ENCODE measurements at places on chromosomes 13 and 19. TPM values are rescaled to one million over a fixed set of nuclear protein-coding genes. Genes with fewer than 3 reads are reported as not detected.

Gene BICRA
- total RNA-seq, result 28.9 TPM

- H3K4me3 ChIP-seq, result no peak overlapping the region
- peaks cover 6% of the 10 kb centered on the region for H3K4me1 ChIP-seq
- H3K27me3 ChIP-seq, result no peaks in the 10 kb centered on the region
- no peak overlapping the region for H3K27ac ChIP-seq
- peaks cover 33% of the 10 kb centered on the region for H3K36me3 ChIP-seq
- DNase-seq, result no peak
Observed at GRCh38 chr19:47356900-47357299, 7.8 kb downstream of the DHX34 start.

Gene MRPS12
- 38.5 TPM for total RNA-seq

Gene KBTBD7
- total RNA-seq, result 14.7 TPM

Gene ZNF415
- total RNA-seq, result 13.6 TPM

- H3K4me3 ChIP-seq, result peak overlapping the region; percentile 98
- peaks cover 34% of the 10 kb centered on the region for H3K4me1 ChIP-seq
- DNase-seq, result no peak
- peak overlapping the region; percentile 67 for H3K27ac ChIP-seq
Observed at GRCh38 chr19:10404888-10405820, 1.8 kb upstream of the CDC37 start.

DNA sequence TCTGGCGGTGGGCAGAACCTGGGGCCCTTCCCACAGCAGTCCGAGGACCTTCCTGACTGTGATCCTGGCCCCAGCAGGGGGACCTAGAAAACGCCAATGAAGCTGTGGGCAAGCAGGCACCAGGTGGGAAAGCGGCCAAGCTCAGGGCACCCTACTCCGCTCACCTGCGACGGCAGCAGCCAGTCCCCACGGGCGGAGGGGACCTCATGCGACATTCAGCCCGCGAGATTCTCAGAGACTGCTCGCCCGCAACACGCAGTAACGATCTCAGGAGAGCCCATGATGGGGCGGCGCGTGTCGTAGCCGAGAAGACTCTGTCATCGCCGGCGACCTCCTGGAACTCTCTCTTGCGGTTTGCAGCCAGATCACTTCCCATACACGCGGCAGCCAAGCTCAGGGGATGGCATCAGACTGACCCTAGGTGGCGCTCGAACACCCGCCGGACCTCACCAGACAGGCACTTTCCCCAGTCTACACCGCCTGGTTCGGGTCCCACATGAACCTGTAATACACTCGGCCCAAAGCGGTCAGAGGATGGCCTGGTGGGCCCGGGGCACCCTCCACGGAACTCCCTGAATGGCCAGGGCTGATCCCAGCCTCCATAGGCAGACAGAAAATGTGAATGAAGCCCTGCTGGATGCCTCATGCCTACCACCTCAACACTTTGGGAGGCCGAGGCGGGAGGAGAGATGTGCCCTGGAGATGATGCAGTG, 26.5 kb downstream of the MAN2B1 start:
- H3K36me3 ChIP-seq, result peaks cover 8% of the 10 kb centered on the region
- peaks cover 6% of the 10 kb centered on the region for H3K4me1 ChIP-seq
- peak; percentile 83 for DNase-seq
- peaks cover 4% of the 10 kb centered on the region for H3K27me3 ChIP-seq
- H3K27ac ChIP-seq, result no peak overlapping the region

DNA sequence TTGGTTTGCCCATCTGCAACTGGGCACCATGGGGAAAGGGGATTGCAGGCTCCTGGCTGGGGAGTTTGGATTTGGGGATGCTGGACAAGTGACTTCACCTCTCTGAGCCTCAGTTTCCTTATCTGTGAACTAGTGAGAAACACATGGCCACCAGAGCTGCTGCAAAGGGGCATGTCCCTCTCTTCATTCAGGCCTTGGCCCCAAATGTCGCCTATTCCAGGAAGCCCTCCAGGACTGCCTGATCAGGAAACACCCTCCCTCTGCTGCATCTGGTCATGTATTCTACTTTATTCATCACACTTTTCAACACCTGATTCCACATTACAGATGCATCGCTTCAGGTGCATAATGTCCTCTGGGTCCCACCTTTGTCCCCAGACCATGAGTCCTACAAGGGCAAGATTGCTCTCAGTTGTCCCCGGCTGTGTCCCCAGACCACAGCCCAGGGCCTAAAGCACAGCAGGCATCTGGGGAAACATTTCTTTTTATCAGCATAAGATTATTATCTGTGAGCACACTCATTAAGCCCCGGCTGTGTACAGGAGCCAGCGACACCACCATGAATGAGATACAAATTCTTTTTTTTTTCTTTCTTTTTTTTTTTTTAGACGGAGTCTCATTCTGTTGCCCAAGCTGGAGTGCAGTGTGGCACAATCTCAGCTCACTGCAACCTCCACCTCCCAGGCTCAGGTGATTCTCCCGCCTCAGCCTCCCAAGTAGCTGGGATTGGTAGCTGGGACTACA, 37.5 kb downstream of the ARRDC2 start:
- H3K27me3 ChIP-seq, result peaks cover 25% of the 10 kb centered on the region
- no peak overlapping the region for H3K27ac ChIP-seq
- H3K4me1 ChIP-seq, result no peaks in the 10 kb centered on the region
- H3K4me3 ChIP-seq, result no peak overlapping the region
- no peaks in the 10 kb centered on the region for H3K36me3 ChIP-seq

DNA sequence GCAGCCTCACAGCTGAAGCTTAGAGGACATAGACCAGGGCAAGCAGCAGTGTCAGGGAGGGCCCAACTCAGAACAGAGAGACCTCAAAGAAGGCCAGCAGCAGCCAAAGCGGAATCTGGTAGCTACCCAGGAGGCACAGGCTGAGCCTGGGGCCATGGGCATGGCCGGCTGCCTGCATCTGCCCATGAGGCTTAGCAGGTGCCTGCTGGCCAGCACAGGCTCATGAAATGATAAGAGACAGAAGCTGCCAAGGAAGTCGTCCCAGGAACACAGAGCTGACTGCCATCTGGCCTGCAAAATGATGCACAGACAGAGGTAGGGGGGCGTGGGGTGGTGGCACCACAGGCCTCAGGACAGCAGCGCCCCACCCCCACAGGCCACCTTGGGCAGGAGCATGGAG, 29.2 kb downstream of the TUBA3C start:
- no peak overlapping the region for H3K27ac ChIP-seq
- no peak overlapping the region for H3K4me3 ChIP-seq
- no peaks in the 10 kb centered on the region for H3K27me3 ChIP-seq
- no peak for DNase-seq
- H3K4me1 ChIP-seq, result no peaks in the 10 kb centered on the region

DNA sequence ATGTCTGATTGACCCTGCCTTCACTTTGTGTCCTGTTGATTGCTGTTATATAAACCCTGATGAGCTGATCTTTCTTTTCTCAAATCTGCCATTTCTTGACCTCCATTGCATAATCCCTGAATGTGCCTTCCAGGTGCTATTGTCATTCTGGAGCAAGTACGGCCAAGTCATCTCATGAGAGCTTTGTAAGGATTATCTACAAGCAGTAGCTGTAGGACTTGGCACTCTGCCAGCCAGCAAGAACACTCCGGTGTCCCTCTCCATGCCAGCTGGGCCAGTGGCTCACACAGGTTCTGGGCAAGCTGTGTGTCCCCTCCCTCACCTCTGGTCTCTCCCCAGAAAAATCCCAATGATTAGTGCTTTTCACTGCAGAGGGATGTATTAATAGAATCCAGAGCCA, 348.1 kb downstream of the FOXO1 start:
- no peak overlapping the region for H3K4me3 ChIP-seq
- H3K27ac ChIP-seq, result no peak overlapping the region
- peaks cover 3% of the 10 kb centered on the region for H3K36me3 ChIP-seq
- no peaks in the 10 kb centered on the region for H3K27me3 ChIP-seq
- H3K4me1 ChIP-seq, result peaks cover 9% of the 10 kb centered on the region

GRCh38 chr13:75936791-75937190, 300.7 kb downstream of the LMO7 start:
- H3K27me3 ChIP-seq, result no peaks in the 10 kb centered on the region
- H3K4me1 ChIP-seq, result no peaks in the 10 kb centered on the region
- H3K4me3 ChIP-seq, result no peak overlapping the region

Gene ZNF780B
- total RNA-seq, result 27.3 TPM

DNA sequence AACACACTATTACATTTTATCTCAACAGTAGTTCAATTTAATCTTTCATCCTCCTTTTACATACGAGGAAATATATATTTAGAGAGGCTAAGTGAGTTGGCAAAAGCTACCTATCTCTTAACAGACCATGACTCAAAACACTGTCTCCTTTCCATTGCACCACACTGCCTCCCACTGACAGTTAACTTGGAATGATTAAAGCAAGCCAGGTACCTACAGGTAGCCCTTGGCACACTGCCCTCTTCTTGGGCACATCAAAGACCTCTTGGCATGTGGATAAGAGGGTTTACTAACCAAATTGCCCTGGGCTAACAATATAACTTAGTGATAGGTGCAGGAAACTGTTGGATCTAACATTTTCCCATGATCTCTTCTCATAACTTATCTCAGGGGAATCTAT, 1.8 kb downstream of the ABHD13 start:
- peak overlapping the region; percentile 95 for H3K4me3 ChIP-seq
- DNase-seq, result no peak
- no peaks in the 10 kb centered on the region for H3K36me3 ChIP-seq

- H3K27me3 ChIP-seq, result no peaks in the 10 kb centered on the region
- H3K4me3 ChIP-seq, result no peak overlapping the region
- no peak for DNase-seq
- no peaks in the 10 kb centered on the region for H3K36me3 ChIP-seq
Observed at GRCh38 chr13:47816831-47817230, 184.2 kb downstream of the SUCLA2 start.

DNA sequence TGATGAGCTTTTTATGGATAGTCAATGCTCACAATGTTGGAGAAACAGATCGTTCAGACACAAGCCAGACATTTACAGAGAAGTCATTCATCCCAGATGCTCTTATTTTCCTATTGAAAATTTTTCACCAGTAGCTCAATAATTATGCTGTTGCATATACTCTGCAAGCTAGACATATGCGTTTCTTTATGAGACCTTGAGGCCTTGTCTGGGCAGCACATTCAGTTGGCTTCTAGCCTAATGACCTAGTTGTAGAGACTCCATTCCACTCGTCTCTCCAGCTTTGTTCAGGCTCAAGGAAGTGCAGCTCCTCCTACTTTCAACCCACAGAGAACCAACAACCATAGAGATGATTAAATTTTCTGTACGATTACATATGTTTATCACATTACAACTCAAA, 237.7 kb downstream of the MZT1 start:
- DNase-seq, result no peak
- peaks cover 2% of the 10 kb centered on the region for H3K36me3 ChIP-seq
- no peak overlapping the region for H3K4me3 ChIP-seq
- no peak overlapping the region for H3K27ac ChIP-seq

DNA sequence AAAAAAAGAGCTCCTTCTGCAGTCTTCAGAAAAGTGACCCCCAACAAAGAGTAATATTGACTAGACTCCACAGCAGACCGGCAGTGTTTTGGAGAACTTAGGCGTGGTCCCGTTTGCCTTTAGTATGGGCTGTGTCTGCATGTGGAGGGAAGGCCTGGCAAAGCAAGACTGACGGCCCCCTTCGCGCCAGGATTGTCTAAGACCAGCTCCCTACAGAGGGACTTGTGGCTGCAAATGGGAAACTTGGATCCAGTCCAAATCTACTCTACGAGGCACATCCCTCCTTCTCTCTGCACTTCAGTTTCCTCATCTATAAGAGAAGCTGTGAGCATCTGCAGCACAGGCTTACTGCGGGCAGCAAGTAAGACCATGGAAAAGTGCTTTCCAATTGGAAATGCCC, 350.0 kb downstream of the ZNF536 start:
- H3K27me3 ChIP-seq, result peaks cover 15% of the 10 kb centered on the region
- no peak overlapping the region for H3K27ac ChIP-seq
- no peak for DNase-seq
- H3K4me3 ChIP-seq, result no peak overlapping the region
- peaks cover 17% of the 10 kb centered on the region for H3K4me1 ChIP-seq

DNA sequence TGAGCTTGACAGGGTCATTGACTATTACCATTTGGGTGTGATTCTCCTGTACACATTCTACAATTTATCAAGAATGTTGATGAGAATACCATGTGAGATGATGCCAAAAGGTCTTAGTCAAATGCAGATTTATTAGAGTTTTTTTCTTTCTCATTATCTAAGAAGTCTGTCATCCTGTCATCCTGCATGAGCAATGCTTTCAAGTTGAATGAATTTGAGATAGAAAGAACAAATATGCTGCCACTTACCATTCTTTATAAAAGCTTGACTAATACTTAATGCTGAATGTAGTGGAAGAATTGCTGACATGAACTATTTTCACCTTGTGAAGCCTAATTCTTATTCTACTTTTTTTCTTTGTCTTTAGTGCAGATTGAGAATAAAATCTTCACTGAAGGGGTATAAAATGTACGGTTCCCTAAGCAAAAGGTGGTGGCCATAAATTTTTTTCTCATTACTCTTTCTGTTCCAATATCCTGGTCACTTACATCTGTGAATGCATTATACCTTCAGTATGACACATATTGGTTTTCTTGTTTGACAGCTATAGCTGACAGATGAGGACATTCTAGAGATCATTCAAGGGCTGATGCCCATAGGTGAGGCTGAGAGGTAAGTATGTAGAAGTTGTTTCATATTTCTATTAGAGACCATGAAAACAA, 1434.7 kb downstream of the SLITRK1 start:
- H3K27me3 ChIP-seq, result no peaks in the 10 kb centered on the region
- H3K27ac ChIP-seq, result no peak overlapping the region
- no peaks in the 10 kb centered on the region for H3K36me3 ChIP-seq
- no peak overlapping the region for H3K4me3 ChIP-seq
- no peaks in the 10 kb centered on the region for H3K4me1 ChIP-seq

Measured in neural crest cell (in vitro differentiated cells).